Type B pancreatic cell (in vitro differentiated cells): ENCODE measurements at places on chromosomes 7 and 10.

DNA sequence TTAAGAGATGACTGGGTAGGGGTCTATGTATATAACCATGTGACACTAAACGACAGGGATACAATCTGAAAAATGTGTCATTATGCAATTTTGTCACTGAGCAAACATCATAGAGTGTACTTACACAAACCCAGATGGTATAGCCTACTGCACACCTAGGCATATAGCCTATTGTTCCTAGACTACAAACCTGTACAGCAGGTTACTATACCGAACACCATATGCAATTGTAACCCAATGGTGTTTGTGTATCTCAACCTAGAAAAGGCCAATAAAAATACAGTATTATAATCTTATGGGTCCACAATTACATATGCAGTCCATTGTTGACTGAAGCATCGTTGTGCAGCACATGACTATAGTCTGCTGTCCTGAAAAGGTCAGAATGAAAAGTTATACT lies 22.9 kb downstream of the STRIP2 start:
- no peak for DNase-seq

- no peak for DNase-seq
Observed at GRCh38 chr7:142797391-142798377, 26.9 kb downstream of the PRSS2 start.

- DNase-seq = no peak
Observed at GRCh38 chr10:55398497-55398882, 597.5 kb upstream of the PCDH15 start.

GRCh38 chr7:80821771-80822319 lies 97.0 kb downstream of the SEMA3C start:
- DNase-seq = no peak

DNA sequence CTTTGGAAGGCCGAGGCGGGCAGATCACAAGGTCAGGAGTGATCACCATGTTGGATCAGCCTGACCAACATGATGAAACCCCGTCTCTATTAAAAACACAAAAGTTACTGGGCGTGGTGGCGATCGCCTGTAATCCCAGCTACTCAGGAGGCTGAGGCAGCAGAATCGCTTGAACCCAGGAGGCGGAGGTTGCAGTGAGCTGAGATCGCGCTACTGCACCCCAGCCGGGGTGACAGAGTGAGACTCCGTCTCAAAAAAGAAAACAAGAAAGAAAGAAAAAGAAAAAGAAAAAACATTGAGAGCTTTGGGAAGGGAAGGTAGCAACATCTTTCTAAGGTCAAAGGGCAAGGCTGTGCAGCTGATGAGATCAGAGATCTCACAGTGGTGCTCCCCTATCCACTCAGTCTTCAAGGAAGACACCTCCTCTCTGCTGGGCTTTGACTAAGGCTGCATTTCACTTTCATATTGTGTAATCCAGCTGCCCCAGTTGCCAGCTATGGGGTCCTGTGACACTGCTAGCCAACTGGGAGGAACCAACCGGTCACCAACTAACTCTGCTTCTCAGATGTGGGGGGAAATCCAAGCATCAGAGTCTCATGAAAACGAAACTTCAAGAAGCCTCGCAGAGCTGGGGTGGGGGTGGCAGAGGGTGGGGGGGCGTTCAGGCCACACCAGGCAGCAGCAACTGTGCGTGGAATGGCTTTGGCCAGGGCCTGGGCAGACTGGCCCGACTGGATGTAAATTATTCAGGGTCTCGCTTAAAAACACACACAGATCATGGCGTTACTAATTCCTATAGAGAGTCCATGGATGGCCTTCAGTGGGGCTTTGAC lies 1.5 kb downstream of the IL15RA start:
- no peak for DNase-seq

DNA sequence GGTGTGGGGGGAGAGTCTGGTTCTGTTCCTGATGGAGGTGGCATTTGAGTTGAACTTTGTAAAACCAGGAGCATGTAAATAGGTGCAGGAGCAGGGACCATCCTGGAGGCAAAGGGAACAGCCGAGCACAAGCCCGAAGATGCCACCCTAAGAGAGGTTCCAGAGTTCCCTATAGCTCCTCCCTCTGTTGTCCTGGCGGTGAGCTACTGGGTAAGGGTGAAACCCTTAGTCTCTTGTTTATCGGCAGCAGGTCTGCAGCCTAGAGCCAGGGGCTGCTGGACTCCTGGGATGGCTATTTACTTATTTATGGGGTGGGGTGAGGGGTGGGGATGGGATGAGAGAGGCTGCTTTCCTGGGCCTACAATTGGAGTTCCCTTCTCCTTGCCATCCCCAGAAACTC lies 6.5 kb upstream of the LBX1 start:
- no peak for DNase-seq
